ENCODE measurements at places on chromosomes 5 and 9.
A peak's percentile ranks its signal among the peaks of the same experiment; 100 is the strongest.

DNA sequence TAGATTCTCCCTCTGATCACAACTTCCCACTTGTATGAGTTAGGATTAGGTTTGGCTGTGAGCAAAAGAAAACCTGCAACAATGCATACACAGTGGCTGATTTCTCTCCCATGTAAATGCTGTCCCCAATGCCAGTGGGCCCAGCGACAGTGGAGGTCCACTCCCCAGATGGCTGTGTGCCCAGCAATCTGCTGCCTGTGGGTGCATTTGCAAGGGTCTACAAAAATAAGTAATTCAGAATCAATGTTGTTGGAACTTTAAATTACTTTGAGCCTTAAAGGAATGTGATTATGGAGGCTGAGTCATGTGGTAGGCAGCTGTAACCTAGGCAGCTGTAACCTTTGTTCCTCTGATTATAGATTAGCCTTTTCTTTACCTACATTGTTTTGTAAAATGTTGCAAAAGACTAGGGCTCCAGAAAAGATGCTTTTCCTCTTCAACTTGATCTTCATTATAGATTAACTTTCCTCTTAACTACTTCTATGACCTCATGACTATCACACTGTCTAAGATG lies 14.2 kb upstream of the MXD3 start:
- DNase-seq = no peak

- DNase-seq = peak; percentile 73
Measured at GRCh38 chr9:86733929-86734328, 213.4 kb downstream of the GAS1 start.

DNA sequence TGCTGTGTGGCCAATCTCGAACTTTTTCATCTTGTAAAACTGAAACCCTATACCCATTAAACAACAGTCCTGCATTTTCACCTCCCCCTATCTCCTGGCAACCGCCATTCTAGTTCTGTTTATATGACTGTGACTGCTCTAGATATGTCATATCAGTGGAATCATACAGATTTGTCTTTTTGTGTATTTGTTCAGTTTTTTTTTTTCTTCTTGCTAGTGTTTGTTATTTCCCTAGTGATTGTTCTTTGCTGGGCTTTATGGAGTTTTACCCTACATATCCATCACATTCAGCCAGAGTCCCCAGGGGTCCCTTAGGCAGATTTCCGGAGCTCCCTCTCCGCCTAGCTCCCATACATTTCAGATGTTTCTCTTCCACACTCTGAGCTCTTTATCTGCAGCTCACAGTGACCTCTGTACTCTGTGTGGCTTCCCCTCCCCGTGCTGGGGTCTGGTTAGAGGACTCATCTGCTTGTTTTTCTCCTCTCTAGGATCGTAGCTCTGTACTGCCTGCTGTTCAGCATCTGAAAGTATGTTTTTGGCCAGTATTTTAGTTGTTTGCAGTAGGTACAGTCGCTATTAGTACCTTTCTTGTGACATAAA lies 25.1 kb upstream of the CARTPT start:
- no peak for DNase-seq

GRCh38 chr5:160685695-160686094 lies 166.3 kb downstream of the ATP10B start:
- DNase-seq = no peak

GRCh38 chr5:177036443-177036842 lies 13.9 kb downstream of the ZNF346 start:
- DNase-seq = no peak

DNA sequence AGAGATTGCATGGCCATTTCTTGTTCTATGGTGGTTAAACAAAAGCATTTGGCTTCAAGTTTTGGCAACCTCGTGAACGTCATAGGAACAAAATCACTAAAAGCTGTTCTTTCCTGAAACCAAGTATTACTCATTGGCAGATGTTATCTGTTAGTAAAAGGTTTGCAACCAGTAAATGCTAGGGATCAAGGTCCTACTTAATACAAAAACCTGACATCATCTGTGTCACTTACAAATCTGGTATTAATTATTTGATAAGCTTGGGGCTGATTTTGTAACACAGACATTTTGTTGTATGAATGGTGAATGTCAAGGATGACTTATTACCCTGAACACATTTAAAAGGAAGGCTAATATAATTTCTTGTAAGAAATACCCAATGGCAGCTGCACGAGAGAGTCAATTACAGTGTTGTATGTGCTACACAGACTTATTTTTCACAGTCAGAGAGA lies 486.4 kb upstream of the ZNF608 start:
- DNase-seq = no peak

DNA sequence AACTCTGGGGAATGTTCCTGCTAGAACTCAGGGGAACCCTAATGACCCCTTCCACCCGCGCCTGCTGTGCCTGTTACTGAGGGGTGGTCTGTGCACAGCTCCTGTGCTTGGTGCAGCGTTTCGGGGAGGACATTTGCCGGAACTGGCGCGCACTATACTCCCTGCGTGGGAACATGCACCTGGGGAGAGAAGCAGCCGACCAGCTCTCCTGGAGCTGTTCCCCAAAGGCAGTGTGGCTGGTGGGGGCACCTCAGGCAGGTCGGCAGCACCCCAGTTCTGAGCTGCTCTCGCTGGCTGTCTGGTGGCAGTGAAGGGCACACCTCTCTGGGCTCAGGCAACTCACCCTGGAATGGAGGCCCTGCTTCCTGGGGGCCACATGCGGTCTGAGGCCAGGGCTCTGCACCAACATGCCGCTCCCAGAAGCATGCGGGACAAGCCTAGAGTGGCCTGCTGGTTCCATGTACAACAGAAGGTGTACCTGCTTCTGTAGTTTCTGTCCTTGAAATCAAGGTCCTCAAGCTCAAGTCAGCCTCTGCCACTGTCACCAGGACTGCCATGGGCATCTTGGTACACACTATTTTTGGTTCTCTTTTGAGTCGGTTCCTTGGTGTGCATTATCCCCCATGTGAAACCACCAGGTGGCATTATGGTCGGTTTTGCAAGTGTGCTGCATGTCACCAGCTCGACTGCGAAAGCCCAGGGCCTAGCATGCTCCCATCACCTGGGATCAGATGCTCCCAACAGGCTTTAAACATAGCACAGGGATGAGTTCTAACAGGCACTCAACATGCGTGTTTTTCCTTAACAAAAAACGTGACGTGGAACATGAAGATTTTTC lies 7.8 kb upstream of the MRNIP start:
- DNase-seq = no peak

DNA sequence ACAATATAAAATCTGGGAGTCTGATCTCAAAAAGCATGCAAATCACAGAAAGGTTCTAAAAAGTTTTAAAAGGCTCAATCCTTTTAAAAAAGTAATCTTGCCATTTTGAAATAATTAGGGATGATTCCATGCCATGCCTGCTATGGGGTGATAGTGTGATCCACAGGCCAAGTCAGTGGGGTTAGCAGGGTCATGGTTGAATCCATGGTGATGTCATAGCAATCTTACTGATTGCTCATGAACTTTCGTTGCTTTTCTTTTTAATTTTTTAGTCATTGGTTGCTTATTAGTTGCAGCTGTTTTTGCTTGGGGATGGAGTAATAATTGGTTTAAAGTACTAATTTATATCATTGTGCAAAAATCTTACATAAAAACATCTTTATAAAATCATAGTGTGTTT lies 485.0 kb downstream of the ENC1 start:
- DNase-seq = no peak

GRCh38 chr5:122691931-122692330 lies 82.9 kb upstream of the SNX2 start:
- no peak for DNase-seq

DNA sequence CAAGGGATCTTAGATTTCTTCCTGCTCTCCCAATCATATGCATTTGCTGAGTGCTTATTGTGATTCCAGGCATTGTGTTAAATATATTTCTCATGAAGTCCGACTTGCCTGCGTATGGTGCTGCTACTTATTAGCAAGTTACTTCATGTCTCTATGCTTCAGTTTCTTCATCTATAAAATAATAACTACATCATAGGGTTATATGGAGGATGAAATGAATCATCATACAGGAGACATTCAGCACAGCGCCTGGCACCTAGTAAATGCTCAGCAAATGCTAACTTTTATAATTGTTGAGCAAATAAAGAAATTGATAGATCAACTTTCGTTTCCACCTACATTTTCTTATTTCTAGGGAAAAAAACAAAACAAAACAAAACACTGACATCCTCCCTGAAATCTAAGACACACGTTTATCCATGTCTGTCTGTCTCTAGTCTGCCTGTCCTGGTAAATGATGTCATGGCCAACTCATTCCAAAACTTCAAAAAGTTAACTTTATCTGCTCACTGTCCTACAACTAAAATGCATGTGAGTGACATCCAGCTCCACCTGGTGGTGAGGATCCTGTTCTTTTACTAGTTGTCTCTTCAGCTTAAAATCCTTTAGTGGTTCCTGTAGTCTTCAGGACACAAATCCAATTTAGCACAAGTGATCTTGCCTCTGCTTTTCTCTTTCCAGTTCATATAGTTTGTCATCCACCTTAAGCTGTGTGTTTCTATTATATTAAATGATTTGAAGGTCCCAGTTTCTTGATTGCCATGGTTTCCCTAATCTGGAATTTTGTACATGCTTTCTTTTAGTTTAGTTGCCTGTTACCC lies 27.7 kb downstream of the PPP3R2 start:
- no peak for DNase-seq

DNA sequence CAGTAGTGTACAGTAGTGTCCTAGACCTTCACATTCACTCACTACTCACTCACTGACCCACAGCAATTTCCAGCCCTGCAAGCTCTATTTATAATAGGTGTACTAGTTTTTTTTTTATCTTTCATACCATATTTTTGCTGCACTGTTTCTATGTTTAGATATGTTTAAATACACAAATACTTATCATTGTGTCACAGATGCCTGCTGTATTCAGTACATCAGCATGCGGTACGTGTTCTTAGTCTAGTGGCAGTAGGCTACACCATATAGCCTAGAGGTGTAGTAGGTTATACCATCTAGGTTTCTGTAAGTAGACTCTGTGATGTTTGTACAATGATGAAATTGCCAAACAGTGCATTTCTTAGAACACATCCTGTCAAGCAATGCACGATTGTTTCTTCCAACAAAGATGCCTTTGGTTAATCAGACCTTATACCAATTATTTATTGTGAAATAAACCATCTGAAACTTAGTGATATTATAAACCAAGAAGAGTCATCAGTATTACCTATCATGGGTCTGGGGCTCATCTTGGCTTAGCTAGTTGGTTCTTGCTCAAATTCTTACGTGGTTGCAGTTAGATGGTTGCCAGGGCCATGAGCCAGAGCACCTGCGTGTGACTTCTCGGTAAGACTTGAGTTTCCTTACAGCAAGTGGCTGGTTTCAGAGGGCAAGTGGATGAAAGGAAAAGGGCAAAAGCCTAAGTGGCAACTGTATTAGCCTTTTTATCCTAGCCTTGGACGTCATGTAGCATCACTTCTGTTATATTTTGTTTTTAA lies 41.1 kb downstream of the ERBIN start:
- no peak for DNase-seq

- no peak for DNase-seq
Measured at GRCh38 chr5:145568581-145568980, 266.6 kb downstream of the PRELID2 start.

DNA sequence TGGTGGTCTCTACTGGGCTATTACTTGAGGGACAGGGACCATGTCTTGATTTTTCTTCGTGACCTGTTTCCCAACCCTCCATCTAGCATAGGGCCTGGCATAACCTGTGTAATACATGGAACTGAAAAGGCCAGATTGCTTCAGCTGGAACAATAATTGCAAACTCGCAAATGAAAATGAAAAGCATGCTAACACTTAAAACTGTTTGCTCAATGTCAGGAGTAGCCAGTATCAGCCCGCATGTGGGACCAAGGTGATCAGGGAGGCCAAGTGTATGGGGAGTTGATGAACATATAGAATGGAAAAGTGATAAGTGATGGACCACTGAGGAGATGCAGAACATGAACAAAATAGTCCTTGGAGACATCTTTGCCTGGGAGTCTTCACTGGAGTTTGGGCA lies 25.2 kb downstream of the GLRX start:
- DNase-seq = no peak

GRCh38 chr5:4204276-4205141 lies 608.9 kb downstream of the IRX1 start:
- DNase-seq = no peak

DNA sequence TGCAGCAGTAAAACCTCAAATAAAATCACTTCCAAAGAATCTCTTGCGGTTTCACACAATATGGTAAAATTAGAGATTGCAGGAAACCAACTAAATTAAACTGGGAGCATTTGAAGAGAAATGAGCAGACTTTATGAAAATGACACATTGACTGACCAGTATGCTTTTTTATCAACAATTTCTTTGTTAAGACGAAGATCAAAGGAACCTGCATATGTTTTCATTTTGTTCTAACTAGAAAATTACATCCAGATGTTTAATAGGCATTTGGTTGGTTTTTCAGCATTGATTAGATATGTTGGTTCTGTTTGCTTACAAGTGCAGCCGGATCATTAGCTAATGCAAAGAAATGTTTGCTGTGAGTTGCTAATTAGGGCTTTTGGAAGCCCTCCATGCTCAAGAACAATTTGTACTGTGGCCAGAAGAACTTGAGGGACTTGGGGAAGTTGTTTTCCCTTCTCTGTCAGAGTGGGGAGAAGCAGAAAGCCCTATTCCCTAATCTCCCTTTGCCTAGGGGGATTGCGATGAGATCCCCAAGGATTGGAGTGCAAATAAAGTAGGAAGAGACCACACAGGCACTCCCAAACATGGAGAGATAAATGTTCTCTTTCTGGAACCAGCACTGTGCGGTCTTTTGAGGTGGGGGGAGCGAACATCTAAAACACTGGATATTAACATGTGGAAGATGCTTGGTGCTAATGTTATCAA lies 4.5 kb upstream of the TLE1 start:
- DNase-seq = no peak

DNA sequence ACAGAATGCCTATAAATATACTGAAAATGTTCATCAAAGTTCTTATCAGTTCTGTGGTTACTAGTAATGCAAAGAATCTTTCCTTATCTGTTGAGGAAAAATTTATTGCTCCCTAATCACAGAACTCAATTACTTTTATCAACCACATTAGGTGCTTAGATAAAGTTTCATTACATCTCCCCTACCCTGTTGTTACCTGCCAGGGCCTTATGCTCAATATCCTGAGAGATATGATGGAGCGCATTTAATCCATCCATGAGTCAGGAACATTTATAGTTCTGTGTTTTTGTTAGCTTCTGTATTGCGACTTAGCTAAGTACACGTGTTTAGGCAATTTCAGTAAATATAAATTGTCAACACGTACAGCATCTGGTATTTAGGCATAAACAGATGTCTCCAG lies 164.3 kb upstream of the ST8SIA4 start:
- no peak for DNase-seq

DNA sequence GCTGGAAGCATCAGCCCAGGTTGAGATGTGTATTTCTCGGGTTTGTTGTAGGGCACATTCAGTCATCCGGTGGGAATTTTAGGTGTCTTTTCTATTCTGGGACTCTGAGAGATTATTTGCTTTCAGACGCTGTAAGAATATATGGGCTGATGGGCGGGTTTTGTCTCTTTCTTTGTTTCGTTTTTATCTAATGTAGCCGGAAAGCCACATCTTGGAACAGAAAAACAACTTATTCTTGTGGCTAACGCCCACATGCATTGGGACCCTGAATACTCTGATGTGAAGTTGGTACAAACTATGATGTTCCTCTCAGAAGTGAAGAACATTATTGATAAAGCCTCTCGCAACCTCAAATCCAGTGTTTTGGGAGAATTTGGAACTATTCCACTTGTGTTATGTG lies 22.4 kb downstream of the SCGB3A1 start:
- no peak for DNase-seq

GRCh38 chr9:26413611-26414010 lies 479.0 kb downstream of the CAAP1 start:
- DNase-seq = no peak

GRCh38 chr5:145858959-145859358 lies 13.9 kb downstream of the GRXCR2 start:
- DNase-seq = no peak

GRCh38 chr5:81420039-81420667 lies 26.2 kb upstream of the ACOT12 start:
- no peak for DNase-seq

Data from tibial artery (tissue), 4 donors.